ENCODE measurements at places on chromosomes 3 and 15.
A peak's percentile ranks its signal among the peaks of the same experiment; 100 is the strongest.

DNA sequence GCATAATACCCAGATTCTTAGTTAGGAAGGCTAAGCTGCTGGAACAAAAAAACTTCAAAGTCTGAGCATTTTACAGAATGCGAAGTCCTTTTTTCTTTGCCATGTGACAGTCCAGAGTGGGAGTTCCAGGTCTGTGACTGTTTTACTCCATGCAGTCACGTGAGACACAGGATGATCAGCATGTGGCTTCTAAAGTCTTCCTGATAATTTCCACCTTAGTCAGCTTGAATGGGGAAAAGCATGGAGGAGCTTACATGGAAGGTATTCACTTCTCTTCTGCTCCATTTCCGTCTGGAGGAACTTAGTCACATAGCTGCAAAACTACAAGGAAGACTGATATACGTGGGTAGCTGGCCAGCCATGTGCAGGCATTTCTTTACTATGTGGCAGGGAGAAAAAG is 1.7 kb downstream of the SNTN start:
- DNase-seq, result no peak

- no peak for DNase-seq
Observed at GRCh38 chr3:9861201-9861600, 17.4 kb upstream of the RPUSD3 start.

GRCh38 chr3:98563661-98564281 is 29.6 kb downstream of the CPOX start:
- peak; percentile 32 for DNase-seq

DNA sequence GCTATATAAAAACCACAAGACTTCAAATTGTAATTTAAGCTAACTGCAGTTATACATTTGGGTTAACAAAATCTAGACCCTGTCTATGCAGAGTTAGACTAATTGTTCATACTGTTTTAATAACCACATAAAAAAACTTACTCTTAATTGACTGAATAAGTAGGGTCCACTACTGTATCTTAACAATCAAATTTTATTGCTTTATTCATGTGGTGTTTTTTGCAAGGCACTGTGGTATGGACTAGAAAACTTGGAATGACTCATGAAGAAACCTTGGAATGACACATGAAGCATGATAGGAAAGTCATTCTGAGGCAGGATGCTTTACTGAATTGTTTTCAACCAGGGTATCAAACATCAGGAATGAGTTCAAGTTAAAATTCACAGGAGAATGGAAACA is 2.3 kb downstream of the SERP1 start:
- no peak for DNase-seq

DNA sequence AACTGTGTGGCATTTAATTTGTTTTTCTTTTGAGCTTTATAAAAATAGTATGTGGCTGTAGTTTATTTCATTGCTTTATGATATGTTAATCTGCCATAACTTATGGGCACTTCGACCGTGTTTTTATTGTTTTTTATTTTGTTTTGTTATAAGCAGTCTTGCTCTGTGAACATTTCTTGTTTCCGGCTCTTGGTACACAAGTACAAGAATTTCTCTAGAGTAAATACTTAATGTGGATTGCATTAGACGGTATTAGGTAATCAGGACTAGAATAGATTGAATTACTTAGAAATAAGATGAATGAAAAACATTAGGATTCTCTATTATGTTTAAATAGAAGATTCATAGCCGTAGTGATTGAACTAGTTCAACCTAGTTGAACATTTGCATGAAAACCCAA is 2.1 kb downstream of the ZFAND6 start:
- DNase-seq, result no peak

GRCh38 chr3:89628856-89629670 is 521.6 kb downstream of the EPHA3 start:
- no peak for DNase-seq

DNA sequence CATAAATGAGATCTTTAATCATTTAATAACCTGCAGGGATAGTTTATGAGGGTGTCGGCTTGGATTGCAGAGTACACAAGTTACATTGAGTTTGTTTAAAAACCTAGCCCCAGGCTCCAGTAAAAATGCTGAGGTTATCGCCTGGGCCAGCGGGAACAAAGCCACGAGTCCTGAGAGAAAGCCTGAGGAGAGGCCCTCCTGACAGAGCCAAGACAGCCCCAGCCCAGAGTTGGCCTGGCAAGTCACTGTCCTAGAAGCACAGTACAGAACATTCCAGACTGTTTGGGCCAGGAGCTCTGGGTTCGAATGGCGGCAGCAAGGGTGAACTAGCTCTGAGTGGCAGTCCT is 32.4 kb downstream of the SEC61A1 start:
- DNase-seq, result no peak

DNA sequence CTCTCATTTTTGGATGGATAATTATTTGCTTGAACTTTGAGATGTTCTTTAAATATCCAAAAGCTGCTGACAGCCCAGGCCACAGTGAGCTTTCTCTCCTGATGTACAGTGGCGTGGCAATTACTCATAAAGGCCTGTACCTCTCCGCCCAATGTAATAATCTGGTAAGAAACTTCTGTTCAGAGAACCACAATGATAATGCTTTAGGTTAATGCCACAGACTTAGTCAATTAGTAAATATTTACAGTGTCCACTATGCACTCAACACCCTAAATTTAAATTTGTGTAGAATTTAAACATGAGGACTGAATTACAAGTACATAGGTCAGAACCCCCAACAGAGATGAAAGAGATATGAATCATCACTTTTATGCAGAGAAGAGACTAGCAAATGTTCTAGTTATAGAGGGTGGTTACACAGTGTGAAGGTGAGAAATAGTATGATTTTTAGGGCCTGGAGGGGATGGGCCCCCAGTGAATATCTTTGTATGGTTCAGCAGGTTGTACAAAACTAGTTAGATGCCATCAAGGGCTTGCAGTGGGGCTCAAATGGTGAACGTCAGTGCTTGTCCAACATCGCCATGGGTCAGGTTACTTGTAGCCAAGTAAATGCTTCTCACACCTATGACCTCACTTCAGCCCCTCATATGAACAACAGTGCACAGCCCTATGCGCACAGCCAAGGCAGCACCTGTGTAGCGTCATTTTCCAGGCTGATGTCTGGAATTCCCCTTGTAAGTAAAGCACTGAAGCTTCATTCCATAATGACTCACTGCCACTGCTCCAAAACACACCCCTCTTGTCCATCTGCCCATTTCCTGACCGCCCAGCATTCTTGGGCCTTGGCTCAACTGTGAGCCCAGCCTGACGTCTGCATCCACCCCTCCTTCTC is 13.3 kb downstream of the ABHD2 start:
- no peak for DNase-seq

- no peak for DNase-seq
Observed at GRCh38 chr15:96322536-96323318, 7.8 kb upstream of the NR2F2 start.

- no peak for DNase-seq
Observed at GRCh38 chr15:83310521-83311456, 26.3 kb upstream of the BNC1 start.

GRCh38 chr15:92394309-92395097 is 822 bp downstream of the ST8SIA2 start:
- no peak for DNase-seq

DNA sequence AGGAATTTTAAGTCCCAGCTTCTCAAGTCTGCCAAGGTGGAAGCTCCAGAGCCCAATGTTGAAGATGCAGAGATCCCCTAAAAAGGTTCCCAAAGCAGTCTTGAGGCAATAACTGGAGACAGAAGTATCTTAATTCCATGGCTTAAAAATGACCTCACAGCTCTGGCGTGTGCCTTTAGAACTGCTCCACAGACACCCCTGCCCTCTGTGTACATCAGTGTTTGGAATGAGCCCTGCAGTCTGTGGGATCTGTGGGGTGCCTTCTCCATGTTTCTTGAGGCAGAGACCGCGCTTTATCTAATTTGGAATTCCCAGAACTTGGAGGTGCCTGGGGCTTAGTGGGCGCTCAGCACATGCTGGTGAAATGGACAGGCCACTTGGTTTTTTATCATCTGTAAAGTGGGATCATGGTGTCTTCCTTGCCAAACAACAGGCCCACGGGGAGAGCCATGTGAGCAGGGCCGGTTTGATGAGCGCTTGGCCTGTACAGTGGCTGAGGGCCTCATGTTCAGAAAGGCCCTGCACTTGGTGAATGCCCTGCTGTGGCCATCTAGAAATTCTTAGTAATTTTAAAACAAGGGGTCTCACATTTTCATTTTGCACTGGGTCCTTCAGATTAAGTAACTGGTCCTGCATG is 7.1 kb downstream of the ITGA11 start:
- DNase-seq, result no peak

GRCh38 chr15:99433757-99434450 is 131.9 kb upstream of the MEF2A start:
- no peak for DNase-seq

DNA sequence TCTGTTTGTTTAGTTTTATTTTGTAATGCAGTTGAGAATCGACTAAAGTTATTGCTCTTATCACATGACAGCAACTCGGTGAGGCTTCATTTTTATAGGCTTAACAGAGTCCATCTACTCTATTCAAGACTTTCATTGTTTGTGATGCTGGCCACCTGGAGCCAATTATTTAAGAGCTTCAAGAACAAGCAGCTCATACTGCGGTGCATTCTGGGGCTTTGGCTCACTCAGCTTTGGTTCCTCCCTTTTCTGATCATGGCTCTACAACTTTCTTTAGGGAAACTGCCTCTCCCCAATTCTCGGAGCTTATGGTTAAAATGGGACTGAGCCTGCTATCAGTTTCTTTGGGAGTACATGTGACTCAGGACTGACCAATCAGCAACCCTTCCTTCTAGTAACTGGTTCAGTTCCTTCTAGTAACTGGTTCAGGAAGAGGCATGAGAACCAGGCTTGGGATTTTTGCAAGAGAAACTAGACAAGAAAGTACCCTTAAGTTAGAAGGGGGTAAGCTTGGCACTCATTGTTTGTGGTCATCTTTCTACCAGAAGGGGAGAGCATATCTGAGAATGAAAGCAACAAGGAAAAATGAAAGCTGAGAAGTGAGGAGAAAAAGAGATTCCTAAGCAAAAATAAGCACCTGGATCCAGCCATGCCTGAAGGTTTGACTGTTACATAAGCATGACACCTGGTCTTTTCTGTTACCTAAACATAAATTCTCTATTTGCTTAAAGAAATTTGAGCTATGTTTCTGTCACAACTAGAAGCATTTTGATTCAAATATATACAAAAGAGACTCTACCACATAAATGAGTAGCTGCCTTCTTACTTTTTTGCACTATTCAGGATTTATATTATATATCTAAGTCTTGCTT is 24.1 kb upstream of the ARHGEF3 start:
- DNase-seq, result no peak

- DNase-seq, result no peak
Observed at GRCh38 chr3:167304077-167304476, 76.0 kb downstream of the ZBBX start.

GRCh38 chr15:81111510-81112470 is 22.3 kb upstream of the CFAP161 start:
- peak; percentile 7 for DNase-seq

- DNase-seq, result no peak
Observed at GRCh38 chr3:118137778-118138177, 896.9 kb downstream of the IGSF11 start.

DNA sequence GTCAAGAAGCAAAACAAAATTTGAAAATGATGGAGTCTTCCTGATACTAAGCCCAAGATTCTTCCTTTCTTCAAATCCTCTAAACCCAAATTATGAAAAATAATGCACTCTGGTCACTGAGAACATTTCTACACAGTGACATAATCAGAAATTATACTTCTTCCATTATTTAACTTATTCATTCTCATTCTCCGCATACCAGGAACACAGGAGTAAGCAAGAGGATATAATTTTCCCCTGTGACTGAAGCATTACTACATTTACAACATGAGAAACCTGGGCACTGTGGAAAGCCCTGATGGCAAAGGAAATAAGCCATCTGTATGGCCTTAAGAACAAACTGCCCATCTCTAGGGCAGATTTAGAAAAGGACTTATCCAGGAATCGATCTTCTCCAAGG is 47.0 kb downstream of the EXD1 start:
- DNase-seq, result no peak

DNA sequence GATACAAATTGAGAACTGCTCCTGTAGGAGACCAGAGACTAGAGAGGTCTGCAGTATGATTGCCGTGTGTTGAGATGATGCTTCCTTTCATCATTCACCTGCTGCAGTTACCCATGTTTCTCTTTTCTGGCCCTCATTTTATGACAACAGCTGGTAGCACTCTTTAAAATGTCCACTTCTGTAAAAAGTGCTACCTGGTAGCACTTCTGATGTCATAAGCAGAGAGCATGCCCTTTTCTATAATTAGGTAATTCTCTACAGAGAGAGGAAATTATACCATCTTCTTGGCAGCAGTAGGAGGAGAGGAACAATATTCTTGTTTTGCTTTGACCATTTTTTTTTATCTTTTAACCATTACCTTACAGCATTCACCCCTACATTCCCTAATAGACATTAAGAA is 123.8 kb downstream of the PPM1L start:
- no peak for DNase-seq

GRCh38 chr3:99503350-99503749 is 135.0 kb upstream of the COL8A1 start:
- DNase-seq, result no peak

- no peak for DNase-seq
Observed at GRCh38 chr3:129435367-129435766, 4.4 kb downstream of the MBD4 start.

DNA sequence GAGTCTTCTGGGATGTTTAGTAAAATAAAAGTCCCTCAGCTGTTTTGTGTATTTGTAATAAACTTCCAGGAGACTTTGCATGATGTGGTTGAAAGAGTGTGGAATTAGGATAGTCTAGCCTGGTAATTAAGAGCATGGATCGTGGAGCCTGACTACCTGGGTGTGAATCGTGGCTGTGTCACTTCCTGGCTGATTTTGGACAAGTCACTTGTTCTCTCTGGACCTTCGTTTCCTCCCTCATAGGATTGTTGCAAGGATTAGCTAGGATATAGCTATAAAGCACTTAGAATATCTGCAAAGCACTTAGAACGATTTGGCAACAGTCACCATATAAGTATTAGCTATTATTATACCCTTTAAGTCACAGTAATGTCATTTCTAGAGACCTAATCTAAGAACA is 40.2 kb downstream of the SLMAP start:
- no peak for DNase-seq

GRCh38 chr3:81789691-81790090 is 28.2 kb upstream of the GBE1 start:
- DNase-seq, result no peak

- DNase-seq, result no peak
Observed at GRCh38 chr3:44301746-44302145, 36.8 kb upstream of the TCAIM start.

DNA sequence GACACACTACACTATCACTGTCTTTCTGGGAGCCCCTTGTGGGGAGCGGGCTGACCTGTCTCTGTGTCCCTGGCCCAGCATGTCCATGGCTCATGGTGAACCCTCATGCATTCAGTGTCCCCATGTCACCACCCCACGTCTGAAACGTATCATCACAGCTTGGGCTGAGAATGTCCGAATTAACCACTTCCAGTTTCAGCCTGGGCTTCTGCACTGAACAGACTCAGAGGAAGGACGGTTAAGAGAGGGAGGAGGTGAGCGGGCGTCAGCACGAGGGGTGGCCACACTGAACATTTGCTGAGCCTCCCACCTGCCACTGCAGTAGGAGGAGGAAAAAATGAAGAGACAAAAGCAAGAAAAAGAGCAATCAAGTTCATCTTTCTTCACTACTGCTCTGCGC is 30.5 kb downstream of the ATP2B2 start:
- DNase-seq, result no peak

Data from activated CD8-positive, alpha-beta T cell treated with anti-CD3 and anti-CD28 coated beads for 36 hours (primary cell).